ENCODE measurements at places on chromosomes 3 and 15. TPM values are rescaled to one million over a fixed set of nuclear protein-coding genes. Genes with fewer than 3 reads are reported as not detected.

The PLCB2 gene
- total RNA-seq, result 0.17 TPM

The ASB14 gene
- not detected for total RNA-seq

The ZNF502 gene
- 6.0 TPM for total RNA-seq

The NR2E3 gene
- not detected for total RNA-seq

The QTRT2 gene
- total RNA-seq, result 15.6 TPM

The CISH gene
- total RNA-seq, result 0.73 TPM

The SI gene
- total RNA-seq, result not detected

The DAZL gene
- not detected for total RNA-seq

The MESP2 gene
- total RNA-seq, result 0.58 TPM

The C3orf70 gene
- total RNA-seq, result 0.87 TPM

The EPHA3 gene
- total RNA-seq, result 1.5 TPM

The SLC30A4 gene
- 10.8 TPM for total RNA-seq

The ARPP21 gene
- not detected for total RNA-seq

The PCNP gene
- total RNA-seq, result 116 TPM

The ZDHHC19 gene
- total RNA-seq, result not detected

The MKRN3 gene
- 3.0 TPM for total RNA-seq

The HSPBAP1 gene
- total RNA-seq, result 9.1 TPM

The ARMC8 gene
- 51.5 TPM for total RNA-seq

The GP9 gene
- total RNA-seq, result not detected

Data from smooth muscle cell of trachea (primary cell).